ENCODE measurements at places on chromosomes 6 and 20.
A peak's percentile ranks its signal among the peaks of the same experiment; 100 is the strongest.

- no peak for DNase-seq
Observed at GRCh38 chr6:161038229-161039031, 46.9 kb downstream of the MAP3K4 start.

DNA sequence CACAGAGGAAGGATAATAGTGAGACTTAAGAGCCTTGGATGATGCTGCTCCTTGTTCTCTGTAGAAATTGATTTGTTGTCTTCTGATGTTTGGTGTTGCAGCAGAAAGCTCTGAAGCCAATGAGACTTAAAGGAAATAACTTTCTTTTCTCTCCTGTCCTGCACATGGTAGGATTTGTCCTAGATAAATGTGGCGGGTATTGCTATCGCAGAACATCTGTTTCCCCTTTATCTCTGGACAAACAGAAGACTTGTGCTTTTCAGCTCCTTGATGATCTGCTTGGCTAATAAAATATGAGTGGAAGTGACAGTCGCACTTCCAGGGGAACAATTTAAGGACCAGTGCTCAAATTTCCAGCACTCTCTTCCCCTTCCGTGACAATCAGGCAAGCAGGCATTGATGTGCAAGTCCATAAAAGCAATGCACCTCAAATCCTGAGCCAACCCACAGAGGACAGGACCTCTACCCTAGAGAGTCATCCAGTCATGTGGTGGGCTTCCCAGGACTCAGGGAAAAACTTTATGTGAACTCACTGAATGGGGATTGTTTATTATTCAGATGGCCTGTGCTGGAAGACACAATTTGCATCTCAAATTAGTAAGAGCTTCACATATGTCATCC, 9.9 kb upstream of the NCR2 start:
- DNase-seq, result peak; percentile 46

- no peak for DNase-seq
Observed at GRCh38 chr20:63499338-63499969, 571 bp upstream of the EEF1A2 start.

DNA sequence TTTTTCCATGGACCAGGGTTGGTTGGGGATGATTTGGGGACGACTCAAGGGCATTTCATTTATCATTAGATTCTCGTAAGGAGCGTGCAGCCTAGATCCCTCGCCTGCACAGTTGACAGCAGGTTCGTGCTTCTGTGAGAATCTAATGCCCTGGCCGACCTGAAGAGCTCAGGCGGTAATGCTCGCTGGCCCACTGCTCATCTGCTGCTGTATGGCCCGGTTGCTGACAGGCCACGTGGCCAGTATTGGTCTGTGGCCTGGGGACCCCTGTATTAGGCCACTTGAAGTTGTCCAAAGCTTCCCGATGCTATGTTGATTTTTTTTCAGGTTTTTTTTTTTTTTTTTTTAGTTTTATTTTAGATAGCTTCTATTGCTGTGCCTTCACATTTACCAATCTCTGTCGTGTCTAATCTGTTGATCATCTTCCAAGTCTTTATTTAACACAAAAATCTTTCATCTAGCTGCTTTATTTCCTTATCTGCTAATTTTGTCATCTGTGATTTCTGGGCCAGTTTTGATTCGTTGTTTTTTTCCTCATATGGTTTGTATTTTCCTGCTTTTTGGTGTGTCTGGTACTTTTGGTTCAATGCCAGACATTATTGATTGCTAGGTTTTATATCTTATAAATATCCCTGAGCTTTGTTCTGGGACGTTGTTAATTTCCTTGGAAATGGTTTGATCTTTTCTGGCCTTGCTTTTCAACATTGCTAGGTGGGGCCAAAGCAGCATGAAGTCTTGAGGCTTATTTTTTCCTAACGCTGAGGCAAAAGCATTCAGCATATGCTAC, 41.1 kb downstream of the DYNLT1 start:
- no peak for DNase-seq

Measured in NCI-H524 (cell line).